Activated naive CD4-positive, alpha-beta T cell treated with Interleukin-2 at 50 U/mL for 16 hours (primary cell): ENCODE measurements at places on chromosomes 4 and X.

DNA sequence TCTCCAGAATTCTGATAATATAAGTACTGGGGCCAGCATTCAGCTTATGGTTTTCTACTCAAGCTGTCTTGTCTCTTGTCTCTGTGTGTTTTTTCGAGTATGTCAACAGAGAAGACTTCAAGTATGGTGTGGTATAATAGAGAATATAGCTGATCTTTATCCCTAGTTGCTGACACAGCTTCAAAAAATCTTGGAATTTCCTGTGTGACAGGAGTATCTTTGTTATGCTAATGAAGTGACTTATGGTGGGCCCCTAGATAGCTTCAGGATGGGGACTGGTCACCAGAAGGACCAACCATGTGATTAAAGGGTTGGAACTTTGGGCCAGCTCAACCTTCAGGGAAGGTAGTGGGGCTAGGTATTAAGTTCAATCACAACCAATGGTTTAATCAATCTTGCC, 2.9 kb downstream of the GPRASP3 start:
- no peak for DNase-seq

GRCh38 chr4:48725414-48725813, 54.7 kb downstream of the FRYL start:
- no peak for DNase-seq

GRCh38 chr4:54066088-54066415, 1.6 kb upstream of the CHIC2 start:
- no peak for DNase-seq

DNA sequence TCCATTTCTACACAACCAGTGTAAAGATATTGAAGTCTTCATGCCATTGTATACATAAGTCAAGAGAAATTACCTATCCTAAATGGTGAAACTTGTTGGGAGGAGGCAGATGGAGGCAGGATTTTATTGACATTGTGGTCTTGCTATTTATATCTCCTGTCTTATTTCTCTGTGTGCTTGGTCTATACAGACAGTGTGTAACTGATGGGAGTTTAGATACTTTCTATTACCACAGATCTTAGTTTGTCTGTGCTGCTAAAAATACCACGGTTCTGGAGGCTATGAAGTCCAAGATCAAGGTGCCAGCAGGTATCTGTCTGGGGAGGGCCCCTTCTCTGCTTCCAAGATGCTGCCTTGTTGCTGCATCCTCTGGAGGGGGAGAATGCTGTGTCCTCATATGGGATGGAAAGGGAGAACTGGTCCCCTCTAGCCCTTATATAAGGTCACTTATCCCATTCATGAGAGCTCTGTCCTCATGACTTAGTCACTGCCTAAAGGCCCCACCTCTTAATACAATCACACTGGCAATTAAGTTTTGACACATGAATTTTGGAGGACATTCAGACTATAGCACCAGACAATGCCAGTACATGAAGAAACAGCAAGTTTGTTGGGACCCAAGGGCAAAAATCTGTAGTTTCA, 62.4 kb downstream of the SYNPO2 start:
- DNase-seq, result no peak

GRCh38 chr4:7206385-7206784, 14.0 kb downstream of the SORCS2 start:
- no peak for DNase-seq

GRCh38 chr4:71498625-71499024, 159.8 kb downstream of the SLC4A4 start:
- DNase-seq, result no peak

- no peak for DNase-seq
Observed at GRCh38 chrX:67721321-67721720, 177.5 kb downstream of the AR start.

GRCh38 chr4:38365748-38366310, 298.2 kb upstream of the KLF3 start:
- DNase-seq, result no peak

- DNase-seq, result no peak
Observed at GRCh38 chr4:64503945-64504675, 94.9 kb upstream of the TECRL start.

- no peak for DNase-seq
Observed at GRCh38 chr4:111800551-111800950, 344.7 kb upstream of the FAM241A start.

GRCh38 chr4:153374442-153374841, 30.0 kb downstream of the MND1 start:
- DNase-seq, result no peak

DNA sequence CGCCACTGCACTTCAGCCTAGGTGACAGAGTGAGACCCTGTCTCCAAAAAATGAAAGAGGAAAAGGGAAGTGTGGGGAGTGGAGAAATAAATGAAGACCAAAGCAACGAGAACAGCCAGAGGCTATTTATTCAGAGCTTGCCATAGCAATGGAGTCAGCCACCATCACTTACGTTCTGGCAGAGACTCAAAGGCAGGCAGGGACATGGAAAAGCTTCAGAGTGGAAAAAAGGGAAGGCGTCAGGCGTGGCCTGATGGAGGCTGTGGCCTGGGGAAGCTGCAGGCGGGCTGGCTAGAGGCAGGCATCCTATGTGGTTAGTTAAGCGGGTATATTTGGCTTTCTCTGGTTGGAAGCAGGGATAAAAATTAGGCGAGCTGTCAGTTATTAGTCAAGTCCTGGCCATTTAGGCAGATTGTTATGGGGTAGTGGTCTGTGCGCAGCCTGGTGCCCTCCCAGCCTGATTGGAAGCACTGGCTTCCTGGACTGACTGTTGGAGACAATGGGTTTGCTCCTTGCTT, 73.3 kb downstream of the DCTD start:
- no peak for DNase-seq

GRCh38 chr4:61913619-61914018, 713.5 kb downstream of the ADGRL3 start:
- DNase-seq, result no peak

DNA sequence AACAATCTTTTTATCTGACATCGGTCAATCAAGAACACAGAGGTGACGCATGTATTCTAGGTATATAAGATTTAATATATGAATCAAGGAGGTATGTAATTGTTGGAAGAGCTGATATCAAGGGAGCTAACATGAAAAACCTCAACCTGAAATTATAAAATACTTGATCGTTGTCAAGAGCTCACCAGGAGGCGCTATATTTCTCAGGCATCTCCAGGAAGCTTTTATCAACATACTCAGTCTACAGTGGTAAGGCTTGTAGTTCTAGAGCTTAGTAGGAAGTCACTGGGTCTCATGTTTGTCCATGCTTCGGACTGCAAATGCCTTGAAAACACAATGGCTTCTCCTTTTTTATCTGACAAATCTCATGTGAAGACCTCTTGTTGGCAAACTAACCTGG, 156.1 kb downstream of the GRXCR1 start:
- no peak for DNase-seq

DNA sequence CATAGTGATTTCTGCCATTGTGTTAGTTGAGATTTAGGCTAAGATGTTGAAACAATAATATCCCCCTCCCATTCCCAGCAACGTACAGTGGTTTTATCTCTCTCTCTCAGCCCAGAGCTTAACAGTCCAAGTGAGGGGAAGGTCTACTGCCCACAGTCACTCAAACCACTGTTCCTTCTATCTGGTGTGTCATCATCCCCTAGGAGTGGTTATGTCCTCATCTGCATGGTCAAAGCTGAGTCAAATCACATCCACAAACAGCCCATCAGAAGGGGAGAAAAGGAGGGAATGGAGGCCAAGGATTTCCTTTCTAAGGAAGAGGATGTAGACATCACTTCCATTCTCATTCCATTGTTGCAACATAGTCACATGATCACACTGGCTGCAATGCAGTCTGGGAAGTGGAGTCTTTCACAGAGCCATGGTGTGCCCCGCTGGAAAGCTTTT, 42.8 kb upstream of the CHRNA9 start:
- DNase-seq, result no peak

GRCh38 chr4:172660251-172660650, 508.4 kb upstream of the GALNT7 start:
- no peak for DNase-seq

- no peak for DNase-seq
Observed at GRCh38 chr4:151692821-151693673, 67.8 kb downstream of the GATB start.

DNA sequence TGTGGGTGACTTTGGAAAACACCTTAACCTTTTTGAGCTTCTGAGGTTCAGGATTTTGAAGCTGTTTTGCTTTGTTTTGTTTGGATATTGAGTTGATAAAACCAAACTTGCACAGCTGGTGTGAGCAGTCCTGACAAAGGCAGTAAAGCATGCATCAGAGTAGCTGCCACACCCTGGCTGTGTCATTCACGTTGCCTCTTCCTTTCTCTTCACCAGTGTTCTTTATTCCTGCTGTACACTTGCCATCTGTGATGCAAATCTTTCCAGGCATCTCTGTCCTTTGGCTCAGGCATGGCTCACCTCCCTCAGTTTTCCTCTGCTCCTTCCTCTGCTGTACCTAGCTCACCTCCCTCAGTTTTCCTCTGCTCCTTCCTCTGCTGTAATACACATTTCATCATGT, 1850.2 kb upstream of the AGA start:
- DNase-seq, result no peak

- no peak for DNase-seq
Observed at GRCh38 chr4:69467797-69468196, 27.9 kb downstream of the UGT2B4 start.

DNA sequence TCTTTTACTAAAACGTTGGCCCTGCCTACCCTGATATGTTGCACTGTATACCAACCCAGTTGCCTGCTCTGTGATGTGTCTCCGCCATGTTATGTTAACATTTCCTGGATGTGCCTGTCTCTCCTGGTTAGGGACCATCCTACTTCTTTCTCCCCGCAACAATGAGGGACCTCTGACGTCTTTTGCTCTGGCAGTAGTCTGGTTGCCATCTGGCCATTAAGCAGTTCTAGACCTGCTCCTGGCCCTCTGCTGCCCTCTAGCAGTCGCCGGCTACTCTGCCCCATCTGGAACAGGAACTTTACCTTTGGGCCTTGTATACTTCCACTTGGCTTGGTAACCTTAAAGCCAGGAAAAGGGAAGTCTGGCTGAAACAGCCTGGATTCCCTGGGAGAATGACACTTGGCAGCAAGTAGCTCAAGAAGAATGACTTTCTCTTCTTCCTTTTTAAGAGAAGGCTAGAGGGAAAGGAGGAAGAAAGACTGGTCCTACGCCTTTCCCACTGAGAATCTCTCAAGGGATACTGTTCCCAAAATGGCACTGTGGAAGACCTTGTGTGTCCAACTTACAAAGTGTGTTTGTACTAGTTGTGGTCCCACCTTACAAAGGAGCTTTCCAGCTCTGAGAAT, 63.5 kb downstream of the GPC3 start:
- peak; percentile 2 for DNase-seq

- peak; percentile 67 for DNase-seq
Observed at GRCh38 chrX:120308959-120309872, 2.0 kb downstream of the TMEM255A start.

- DNase-seq, result no peak
Observed at GRCh38 chrX:81377329-81377728, 175.4 kb downstream of the SH3BGRL start.

GRCh38 chr4:139297001-139297410, 4.3 kb upstream of the NAA15 start:
- DNase-seq, result no peak

- no peak for DNase-seq
Observed at GRCh38 chr4:7074426-7074825, 6.6 kb upstream of the GRPEL1 start.

DNA sequence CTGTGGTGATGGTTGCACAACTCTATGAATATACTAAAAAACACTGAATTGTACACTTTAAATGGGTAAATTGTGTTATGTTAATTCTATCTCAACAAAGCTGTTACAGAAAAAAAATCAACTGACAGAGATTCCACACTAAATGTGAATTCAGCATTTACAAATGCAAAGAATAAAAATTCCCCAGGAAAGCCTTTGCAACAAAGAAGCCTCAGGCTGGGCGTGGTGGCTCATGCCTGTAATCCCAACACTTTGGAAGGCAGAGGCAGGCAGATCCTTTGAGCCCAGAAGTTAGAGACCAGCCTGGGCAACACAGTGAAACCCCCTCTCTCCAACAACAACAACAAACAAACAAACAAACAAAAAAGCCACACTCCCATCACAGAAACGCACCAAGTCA, 8.9 kb downstream of the BCLAF3 start:
- no peak for DNase-seq
